Activated gamma-delta T cell treated with anti-CD3 and anti-CD28 coated beads, Interleukin-2, amount 50 U/mL, for 16 hours (primary cell): ENCODE measurements at places on chromosomes 3 and 15.

DNA sequence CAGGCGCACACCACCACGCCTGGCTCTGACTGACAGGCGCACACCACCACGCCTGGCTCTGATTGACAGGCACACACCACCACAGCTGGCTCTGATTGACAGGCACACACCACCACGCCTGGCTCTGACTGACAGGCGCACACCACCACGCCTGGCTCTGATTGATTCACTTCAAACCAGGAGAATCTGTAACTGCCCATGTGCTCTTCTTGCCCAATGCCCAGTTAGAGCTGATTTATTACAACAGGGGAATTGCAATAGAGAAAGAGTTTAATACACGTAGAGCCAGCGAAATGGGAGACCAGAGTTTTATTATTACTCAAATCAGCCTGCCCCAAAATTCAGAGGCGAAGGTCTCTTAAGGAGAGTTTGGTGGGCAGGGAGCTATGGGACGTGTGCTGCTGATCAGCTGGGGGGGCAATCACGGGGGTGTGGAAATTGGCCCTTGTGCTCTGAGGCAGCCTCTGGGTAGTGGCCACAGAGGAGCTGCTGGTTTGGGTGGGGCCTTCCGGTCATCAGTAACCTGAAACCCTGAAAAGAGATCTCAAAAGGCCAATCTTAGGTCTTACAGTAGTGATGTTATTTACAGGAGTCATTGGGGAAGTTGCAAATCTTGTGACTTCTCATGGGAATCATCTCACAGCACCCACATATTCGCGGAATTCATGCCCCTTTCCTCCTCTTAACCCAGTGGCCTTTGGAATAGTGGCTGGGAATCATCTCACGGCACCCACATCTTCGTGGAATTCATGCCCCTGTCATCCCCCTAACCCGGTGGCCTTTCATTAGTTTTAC is 63.8 kb upstream of the TFRC start:
- DNase-seq: no peak

DNA sequence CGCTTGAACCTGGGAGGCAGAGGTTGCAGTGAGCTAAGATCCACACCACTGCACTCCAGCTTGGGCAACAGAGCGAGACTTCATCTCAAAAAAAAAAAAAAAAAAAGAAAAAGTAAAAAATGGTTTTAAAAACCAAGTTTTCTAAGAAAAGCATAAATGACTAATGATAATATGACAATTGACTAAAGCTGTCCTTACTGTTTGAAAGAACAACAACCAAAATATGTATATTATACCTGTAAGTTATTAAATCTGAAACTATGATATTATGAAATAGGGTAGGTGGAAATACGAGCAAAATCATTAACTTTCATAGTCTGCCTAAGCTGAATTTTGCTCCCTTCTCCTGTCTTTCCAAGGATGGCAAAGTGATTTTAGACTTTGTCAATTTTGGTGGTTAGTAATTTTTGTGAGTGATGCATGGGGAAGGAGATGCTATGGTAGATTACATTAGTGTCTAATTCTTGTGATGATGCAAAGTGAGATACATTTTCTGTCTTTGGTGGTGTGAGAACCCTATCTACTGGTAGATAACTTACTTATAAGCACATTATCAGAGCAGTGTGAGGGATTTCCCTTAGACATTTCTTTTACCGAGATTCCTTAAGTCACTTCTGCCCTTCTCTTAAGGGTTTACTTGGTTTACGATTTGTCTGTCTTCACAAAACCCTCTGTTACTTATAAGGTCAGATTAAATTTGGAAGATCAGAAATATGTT is 10.6 kb upstream of the CHD2 start:
- DNase-seq: no peak

- DNase-seq: no peak
Measured at GRCh38 chr3:126951561-126951960, 31.4 kb upstream of the PLXNA1 start.

- no peak for DNase-seq
Measured at GRCh38 chr3:52552089-52552488, 15.7 kb downstream of the UQCC5 start.

DNA sequence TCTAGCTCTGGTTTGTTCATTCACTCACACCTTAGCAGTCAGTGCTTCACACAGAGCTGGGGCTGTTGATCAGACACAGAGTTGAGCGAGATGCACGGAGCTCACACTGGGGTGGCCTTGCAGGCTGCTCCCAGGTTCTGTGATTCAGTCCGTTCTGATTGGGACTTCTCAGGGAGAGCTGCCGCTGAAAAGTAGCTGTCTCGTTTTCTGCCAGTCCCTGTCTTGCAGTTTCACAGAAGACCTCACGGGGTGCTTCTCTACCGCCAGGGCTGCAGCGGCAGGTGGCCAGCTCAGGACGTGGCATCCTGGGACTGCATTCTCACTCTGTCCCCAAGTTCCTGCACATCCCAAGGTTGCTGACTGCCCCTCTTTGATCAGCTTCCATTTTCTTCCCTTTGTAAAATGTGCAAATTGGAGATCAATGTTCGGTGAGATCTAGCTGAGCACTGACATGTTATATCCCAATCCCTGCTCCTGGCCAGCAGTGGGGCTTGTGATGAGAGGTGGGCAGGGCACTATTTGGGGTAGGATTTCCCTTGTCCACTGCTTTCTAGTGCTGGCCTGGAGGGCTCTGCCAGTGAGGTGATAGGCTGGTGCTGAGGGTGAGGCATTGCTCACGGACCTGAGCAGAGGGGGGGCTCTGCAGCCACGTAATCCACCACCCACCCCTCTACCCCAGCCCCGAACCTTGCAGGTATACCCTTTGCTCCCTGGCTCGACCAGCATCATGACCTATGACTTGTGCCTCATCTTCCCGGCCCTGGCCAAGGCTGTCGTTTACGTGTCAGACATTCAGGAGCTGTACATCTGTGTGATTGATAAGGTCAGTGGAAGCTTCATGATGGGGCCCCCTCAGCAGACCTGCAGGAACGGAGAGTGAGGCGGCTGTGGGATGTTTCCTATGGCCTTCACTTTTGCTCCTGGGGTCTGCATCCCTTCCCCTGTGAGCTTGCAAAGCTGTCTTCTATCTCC is 5.3 kb upstream of the TXNRD3 start:
- DNase-seq: no peak

GRCh38 chr15:26864664-26865191 is 2.1 kb upstream of the GABRA5 start:
- no peak for DNase-seq

DNA sequence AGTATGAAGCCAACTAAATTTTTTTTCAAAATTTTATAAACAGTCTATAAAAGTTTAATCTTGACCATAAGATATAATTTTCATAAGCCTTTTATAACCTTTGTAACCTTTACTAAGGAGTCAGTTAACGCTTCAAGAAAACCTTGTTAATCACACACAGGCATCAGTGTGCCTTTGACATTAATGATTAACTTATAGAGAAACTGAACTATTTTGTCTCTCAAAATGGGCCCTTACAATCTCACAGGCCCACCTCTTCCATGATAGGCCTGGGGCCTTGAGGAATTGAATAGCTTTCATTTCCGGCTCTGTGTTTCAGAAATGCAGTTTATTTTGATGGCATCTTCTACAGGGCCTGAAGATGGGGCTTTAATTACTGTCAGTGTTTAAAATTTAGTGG is 70.1 kb downstream of the CD200 start:
- DNase-seq: no peak
